ENCODE measurements at places on chromosomes 5 and 9.

DNA sequence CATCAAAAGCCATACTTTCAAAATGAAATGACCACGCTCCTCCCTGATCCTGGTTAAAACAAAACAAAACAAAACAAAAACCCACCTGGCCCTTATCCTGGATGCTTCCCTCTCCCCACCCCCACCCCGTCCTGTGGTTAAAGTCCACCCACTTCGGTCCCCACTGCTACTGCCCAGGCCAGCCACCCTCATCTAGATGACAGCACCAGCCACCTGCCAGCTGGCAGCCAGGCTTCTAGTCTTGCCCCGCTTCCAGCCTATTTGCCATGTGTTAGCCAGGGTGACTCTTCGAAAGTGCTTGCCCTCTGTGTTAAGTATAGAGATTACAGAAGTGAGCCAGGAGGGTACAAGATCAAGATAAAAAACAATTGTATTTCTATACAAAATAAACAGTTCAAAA lies 27.5 kb upstream of the NCS1 start:
- no peak for DNase-seq

GRCh38 chr5:109076741-109077140 lies 329.0 kb downstream of the FER start:
- DNase-seq = no peak

- no peak for DNase-seq
These were observed 215.8 kb upstream of the DAB2 start for GRCh38 chr5:39640552-39640951.

- no peak for DNase-seq
These were observed 155.2 kb downstream of the MAPKAP1 start for GRCh38 chr9:125551781-125552180.

DNA sequence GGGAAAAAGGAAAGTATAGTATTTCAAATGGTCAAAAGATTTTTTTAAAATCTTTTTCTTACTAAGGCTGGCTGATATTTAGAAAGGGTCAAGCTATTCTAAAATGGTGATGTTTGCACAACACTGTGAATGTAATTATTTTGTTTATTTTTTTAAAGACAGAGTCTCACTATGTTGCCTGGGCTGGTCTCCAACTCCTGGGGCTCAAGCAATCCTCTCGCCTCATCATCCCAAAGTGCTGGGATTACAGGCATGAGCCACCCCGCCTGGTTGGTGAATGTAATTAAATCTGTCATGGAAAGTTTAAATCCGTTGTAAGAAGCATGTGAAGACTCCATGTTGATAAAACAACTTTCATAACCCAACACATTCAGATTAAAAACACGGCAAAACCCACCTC lies 2.6 kb downstream of the UBTD2 start:
- no peak for DNase-seq

DNA sequence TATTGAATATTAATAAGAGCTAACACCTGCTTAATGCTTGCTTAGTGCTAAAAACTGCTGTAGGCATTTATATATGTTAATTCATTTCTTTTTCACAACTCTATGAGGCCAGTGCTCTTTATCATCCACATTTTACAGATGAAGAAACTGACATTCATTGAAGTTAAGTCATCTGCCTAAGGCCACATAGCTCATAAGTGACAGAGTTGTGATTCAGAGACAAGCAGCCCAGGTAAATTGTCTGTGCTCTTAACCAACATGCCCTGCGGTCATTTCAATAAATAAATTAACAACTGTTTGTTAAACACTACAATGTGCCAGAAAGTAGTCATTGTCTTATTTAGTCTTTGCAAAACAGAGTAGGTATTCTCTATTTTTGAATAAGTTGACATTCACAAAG lies 1354.4 kb upstream of the C9orf72 start:
- no peak for DNase-seq

- DNase-seq = peak; percentile 84
These were observed 16.9 kb downstream of the DNAJC18 start for GRCh38 chr5:139422307-139422893.

GRCh38 chr9:91924090-91924489 lies 25.9 kb downstream of the ROR2 start:
- DNase-seq = no peak
